H54 (cell line): ENCODE measurements at places on chromosomes 11 and 22.

- no peak for DNase-seq
These were observed 6.2 kb downstream of the GLB1L3 start for GRCh38 chr11:134282121-134283045.

GRCh38 chr11:14898906-14899305 lies 6.9 kb upstream of the CYP2R1 start:
- DNase-seq, result no peak

- DNase-seq, result no peak
These were observed 8.9 kb upstream of the UCP2 start for GRCh38 chr11:73991471-73992006.

DNA sequence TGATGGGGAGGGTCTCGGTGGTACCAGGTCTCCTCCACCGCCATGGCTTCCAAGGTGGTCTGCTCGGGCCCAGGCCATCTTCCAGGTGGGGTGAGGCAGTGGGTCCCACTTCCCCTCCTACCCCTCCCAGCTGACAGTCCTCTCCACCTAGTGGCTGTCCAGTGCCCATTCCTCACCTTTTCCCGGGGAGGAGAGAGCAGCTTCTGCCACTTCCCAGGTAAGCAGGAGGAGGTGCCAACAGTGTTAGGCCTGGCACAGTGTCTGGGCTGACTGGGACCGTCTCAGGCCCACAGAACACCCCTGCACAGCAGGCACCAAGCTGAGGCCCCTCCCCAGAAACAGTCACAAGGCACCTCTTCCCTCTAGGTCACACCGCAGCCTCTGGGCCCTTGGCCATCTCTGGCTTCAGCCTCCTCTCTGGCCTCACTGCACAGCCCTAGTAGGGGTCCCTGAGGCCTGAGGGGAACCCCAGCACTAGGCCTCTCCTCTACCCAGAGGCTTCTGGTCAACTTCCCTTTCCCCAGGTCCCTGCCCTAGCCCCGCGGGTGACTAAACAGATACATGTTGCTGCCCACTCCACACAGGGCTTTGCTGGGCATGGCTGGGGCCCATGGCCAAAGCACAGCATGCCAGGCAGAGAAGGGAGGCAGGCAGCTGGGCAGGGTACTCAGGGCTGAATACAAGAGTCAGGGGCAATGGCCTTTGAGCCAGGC lies 2.3 kb upstream of the ANKRD13D start:
- no peak for DNase-seq

DNA sequence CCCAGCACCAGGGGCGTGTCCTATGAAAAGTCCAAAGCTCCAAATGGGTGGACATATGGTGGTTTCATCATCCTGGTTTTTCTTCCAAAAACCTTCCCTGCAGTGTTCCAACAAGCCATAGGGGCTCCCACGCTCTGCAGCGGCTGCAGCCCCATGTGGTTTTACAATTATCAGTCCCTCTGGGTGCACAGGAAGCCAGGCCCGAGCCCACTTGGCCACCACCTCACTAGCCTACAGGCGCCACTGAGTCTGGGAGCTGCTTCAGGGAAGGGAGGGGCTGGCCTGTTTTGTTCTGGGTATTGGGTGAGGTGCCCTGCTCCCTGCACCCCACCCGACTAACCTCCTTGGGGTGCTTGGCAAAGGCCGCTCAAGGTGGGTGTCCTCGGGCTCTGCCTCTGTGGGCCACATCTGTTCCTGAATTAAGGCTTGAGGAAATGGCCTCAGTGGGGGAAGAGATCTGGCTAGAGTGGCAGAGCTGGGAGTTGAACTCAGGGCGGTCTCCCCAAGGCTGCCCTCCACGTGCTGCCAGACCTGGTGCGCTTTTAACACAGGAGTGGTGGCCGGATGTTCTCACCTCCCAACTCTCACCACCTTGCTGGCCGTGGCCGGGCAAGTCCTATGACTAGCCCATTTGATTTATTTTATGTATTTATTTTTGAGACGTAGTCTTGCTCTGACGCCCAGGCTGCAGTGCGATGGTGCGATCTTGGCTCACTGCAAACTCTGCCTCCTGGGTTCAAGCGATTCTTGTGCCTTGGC lies 5.3 kb upstream of the CDC42BPG start:
- no peak for DNase-seq

GRCh38 chr22:45971408-45972028 lies 5.4 kb downstream of the WNT7B start:
- no peak for DNase-seq

DNA sequence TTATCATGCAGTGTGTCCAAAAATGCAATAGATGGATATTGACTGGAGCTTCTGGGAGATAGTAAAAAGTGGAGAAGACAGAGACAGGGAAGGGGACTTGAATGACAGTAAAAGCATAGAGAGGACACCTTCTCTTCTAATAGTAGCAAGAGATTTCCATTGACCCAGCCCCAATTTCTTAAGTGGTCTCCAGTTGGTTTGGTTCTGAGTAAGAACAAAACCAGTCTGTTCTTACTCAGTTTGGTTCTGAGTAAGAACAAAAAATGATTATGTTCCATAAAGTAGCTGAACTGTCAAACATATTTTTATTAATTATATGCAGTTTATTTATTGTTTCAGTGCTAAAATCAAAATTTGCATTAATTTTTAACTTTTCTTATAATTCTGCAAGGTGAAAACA lies 316.8 kb upstream of the MPPED2 start:
- no peak for DNase-seq

- no peak for DNase-seq
These were observed 11.5 kb downstream of the STX3 start for GRCh38 chr11:59766542-59767224.

DNA sequence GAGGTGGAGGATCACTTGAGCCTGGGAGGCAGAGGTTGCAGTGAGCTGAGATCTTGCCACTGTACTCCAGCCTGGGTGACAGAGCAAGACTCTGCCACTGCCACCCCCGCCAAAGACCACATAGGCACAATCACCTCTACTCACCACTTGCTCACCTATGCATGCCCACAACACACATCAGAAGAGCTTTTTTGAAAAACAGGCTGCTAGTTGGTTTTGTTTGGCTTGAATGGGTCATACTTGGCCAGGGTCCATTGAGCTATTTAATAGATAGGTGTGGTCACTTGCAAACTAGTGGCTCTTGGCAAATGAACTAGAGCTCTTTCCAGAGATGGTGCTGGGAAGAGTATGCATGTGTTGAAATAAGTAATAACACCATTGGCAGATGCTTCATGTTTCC lies 80.1 kb downstream of the EMSY start:
- peak; percentile 3 for DNase-seq

- DNase-seq, result no peak
These were observed 11.9 kb upstream of the MRGPRX2 start for GRCh38 chr11:19072464-19072863.

GRCh38 chr11:95791709-95792033 lies 1.4 kb downstream of the CEP57 start:
- DNase-seq, result no peak

- DNase-seq, result no peak
These were observed 3.8 kb upstream of the TTLL8 start for GRCh38 chr22:50061824-50062355.

GRCh38 chr22:47105085-47105484 lies 342.6 kb downstream of the TBC1D22A start:
- no peak for DNase-seq

DNA sequence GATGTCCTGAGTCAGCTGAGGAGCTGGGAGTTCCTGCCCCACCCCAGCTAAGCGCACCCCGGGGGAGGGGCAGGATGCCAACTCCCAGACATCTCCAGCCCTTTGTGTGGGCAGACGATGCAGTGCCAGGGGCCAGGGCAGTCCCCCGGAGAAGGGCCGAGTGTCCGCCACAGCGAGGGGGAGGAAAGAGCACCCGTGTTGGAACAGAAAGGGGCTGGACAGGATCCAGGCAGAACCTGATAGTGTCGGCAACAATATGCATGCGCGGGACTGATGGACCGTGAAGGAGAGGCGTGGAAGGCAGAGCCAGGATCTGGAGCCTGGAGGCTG lies 1434.7 kb downstream of the BRD1 start:
- no peak for DNase-seq

DNA sequence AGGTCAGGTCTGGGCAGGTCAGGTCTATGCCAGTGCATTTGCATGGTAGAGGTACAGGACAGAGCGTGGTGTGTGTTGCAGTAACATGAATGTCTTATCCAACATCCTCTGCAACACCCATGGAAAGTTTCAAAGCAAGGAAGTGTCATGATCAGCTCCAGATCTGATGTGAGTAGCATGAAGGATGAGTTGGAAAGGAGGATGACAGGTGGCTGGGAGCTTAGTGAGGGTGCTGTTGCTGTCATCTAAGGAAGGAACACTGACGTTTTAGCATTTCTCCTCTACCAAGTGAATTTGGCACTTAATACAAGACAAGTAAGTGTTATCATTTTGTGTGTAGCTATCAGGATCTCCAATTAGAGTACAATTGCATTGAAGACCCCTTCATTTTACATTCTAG lies 65.1 kb downstream of the GRK3 start:
- DNase-seq, result no peak

DNA sequence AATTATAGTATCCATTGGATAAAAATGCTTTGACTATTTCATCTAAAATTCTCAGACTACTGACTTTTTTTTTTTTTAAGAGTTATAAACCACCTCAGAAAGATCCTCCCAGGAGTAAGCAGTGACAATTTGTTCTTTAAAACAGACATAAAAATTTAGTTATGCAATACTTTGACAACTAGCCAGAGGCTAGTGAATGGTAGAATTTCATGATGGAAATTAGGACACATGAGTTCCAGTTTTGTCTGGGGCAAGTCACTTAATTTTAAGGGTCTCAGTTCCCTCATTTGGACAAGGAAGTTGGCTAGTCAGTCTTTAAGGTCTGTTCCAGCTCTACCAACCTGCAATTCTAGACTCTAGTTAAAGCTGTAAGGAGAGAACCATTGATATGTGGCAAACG lies 2.9 kb downstream of the IL18 start:
- no peak for DNase-seq

GRCh38 chr11:35103366-35104208 lies 35.4 kb upstream of the CD44 start:
- no peak for DNase-seq

DNA sequence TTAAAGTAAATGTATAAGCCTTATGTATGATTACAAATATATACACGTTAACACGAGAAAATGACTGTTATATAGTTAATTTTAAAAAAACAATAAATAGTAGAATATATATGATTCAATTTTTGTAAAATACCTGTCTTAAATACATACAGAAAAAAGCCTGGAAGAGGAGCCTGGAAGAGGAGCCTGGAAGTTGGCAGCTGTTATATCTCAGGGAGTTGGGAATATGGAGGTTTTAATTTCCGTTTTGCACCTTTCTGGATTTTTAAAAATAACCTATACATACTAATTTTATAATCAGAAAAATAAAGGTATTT lies 111.6 kb downstream of the WT1 start:
- DNase-seq, result no peak

DNA sequence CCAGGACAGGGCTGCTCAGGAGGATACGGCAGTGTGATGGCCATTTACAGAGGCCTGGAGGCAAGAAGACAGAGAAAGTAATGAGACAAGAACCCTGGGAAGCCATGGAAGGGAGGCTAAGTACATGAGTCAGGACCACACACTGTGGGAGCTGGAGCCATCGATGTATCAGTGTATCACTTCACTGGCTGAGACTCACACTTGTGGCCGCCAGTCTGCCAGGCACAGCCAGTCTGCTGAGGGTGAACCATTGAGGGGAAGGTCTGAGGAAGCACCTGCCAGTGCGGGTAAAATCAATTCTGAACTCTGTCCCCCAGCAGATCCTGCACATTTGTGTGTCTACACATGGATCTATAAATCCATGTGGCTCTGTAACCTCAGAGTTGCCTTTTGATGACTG lies 195.6 kb downstream of the GRIK4 start:
- no peak for DNase-seq

DNA sequence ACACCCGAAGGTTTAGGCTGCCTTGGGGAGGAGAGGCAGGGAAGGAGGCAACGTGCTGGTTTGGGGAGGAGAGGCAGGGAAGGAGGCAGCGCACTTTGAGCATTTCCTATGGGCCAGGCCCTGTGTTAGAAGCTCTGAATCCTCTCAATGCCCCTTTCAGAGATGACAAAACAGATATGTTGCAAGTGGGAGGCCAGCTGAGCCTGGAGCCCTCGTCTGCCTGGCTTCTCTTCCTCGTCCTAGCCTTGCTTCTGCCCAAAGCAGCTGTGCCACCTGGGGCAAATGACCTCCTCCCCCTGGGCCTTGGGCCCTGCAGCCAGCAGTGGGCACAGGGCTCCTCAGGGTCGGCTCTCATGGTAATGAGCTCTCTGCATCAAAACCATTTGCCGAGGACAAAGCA lies 15.3 kb upstream of the LRRC32 start:
- DNase-seq, result no peak

DNA sequence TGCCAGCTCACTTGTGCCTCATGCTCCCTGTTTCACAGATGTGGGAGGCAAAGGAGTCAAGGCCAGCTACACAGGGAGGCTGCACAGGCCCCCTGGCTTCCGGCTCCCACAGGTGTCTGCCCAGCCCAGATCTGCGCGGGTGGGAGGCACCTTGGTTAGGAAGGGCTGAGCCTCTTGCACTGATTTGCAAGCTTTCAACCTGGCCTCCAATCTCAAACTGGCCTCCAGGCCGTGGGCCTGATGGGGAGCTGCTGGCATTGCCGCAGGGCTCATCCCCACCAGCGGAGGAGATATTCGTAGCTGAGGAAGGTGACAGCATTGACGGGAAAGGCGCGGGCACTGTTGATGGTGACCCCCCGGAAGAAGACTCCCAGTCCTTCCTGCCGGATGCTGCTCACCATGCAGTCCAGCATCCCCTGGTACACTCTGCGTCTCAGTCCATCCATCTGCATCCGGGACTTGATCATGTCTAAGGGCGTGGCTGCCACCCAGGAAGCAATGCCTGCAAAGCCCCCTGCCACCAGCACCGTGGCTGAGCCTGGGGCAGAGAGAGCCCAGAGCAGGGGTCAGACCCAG lies 6.2 kb downstream of the SLC25A45 start:
- DNase-seq, result no peak
